ENCODE measurements at places on chromosomes 7 and 10.

- no peak for DNase-seq
These were observed 122.7 kb downstream of the AOAH start for GRCh38 chr7:36601601-36602000.

- no peak for DNase-seq
These were observed 80.0 kb upstream of the PRKAR2B start for GRCh38 chr7:106964466-106964865.

DNA sequence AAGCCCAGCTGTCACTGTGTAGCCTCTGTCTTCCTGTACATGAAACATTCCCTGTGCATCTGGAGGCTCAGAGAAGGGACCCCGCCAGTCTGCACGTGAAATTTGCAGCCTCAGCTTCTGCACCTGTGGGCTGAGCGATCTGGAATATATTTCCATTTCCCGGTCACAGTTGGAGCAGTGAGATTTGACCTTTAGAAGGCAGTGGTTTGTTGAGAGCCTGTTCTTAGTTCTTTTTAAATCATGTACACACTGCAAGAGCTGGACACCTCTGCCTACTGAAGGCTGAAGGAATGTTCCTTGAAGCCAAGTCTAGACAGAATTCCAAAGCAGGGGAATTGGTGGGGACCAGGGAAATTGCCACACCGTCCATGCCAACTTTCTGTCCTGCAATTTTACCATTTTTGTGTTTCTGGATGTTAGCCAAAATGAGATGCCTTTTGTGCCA lies 706.6 kb downstream of the INHBA start:
- no peak for DNase-seq

GRCh38 chr10:58175990-58176900 lies 91.4 kb downstream of the IPMK start:
- no peak for DNase-seq

DNA sequence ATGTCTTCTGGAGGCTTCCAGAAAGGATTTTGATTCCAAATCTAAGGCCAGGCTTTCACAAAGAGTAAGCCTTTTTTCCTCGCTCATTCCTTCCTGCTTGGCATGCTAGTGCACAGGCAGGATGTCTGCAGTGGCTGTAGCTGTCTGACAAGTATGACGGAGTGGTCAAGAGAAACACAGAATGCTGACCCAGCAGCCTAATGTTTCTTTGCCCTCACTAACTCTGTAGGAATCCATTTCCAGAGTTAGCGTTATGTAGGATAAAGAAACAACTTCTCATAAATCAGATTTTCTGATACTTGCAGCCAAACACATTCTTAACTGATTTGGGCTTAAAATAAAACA lies 190.8 kb upstream of the AGK start:
- DNase-seq, result no peak

DNA sequence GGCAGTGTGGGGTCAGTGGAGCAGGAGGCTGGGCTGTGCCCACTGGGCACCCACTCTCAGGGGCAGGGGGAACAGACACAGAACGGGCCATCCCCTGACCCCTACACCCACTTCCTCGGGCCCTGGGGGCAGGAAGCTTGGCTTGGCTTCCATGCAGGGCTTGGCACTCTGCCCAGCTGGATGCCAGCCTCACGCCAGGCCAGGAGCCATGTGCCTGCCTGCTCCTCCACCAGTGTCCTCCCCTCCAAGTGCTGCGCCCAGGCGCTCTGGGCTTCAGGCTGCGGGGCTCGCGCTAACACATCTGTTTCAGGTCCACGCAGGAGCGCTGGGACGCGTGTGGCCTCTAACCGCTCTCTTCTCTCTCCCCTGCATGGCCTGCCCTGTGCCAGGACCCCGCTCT lies 12.7 kb downstream of the LDB3 start:
- no peak for DNase-seq

DNA sequence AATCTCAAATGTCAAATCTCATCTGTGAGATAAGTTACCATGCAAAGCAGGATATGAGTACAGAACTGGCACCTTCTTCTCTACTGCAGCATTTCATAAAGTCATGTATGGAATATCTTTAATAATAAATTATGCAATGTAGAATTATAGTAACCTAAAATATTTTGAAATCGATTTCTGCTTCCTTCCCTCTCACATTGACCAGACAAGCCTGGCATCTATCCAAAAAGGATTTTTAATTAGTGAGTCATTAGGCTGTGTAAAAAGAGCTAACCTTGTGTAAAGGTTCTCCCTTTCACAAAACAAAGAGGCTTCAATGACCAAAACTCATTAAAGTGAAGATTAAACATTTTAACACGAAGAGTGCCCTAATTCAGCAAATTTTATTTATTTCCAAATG lies 48.8 kb upstream of the EXOC6 start:
- no peak for DNase-seq

- DNase-seq, result no peak
These were observed 113.6 kb downstream of the PRLHR start for GRCh38 chr10:118481871-118482270.

- DNase-seq, result peak; percentile 62
These were observed 34.6 kb downstream of the TRIM8 start for GRCh38 chr10:102678842-102679289.

DNA sequence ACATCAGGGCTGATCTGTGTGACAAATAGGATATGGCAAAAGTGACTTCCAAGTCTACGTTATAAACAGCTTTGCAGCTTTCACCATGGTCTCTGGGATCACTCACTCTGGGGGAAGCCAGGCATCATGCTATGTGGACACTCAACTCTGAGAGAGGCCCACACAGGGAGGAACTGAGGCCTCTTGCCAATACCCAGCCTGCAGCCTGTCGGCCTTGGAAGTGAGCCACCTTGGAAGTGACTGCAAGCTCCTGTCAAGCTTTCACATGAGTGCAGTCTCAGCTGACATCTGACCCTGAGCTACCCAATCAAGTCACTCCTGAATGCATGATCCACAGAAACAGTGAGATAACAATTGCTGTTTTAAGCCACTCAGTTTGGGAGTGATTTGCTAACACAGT lies 56.5 kb downstream of the MMRN2 start:
- no peak for DNase-seq

DNA sequence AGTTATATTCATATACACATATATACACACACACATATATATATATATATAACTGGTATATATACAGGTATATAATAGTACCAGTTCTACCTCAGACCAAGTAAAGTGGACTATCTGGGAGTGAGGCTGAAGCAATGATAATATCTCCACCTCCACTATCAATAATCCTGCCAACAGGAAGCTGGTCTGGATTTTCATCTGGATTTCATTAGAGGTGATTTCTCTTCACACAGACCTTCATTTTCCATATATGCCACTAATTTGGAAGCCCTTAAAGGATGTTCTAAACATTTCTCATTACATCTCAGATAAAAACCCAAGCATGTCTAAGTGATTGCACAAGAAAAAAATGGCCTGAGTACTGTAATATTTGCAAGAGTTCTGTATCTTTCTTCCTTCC lies 1.7 kb upstream of the SLC35B4 start:
- no peak for DNase-seq

DNA sequence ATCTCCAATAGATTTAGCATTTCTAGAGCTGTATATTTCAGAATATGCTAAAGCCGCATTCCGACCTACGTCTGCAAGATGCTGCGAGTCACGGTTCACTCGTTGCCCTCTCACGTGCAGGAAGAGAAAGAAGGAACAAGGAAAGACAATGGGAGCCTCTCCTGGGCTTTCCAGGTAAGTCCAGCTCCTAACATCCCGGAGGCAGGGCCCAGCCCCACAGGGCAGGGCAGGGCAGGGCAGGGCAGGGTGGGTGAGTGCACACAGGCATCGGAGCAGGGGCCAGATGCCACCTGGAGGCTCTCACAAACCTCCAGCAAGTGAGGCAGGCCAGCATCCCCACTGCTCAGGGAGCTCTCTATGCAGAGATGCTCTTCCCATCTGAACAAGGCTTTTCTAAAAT lies 50.8 kb downstream of the VOPP1 start:
- no peak for DNase-seq

DNA sequence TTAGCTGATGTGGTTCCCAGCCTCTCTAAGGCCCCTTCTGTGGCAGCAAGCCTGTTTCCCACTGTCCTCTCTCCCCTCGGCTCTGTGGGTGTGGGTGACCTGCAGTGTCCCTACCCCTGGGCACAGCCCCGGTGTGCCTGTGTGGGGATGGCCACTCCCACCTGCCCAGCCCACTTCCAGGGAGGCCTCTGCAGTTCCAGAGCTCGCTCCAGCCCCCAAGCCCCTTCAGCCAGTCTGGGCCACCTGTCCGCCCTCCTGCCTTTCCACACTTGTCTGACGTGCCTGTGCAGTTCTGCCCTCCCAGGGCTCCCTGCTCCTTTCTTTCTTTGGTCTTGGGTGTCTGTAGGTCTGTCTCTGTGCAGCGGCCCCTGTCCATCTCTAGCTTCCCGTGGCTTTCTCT lies 127.0 kb upstream of the PPIF start:
- no peak for DNase-seq

- no peak for DNase-seq
These were observed 80.0 kb upstream of the FAM180A start for GRCh38 chr7:135828604-135829003.

- DNase-seq, result no peak
These were observed 236.0 kb downstream of the GLRX3 start for GRCh38 chr10:130372222-130372621.

- no peak for DNase-seq
These were observed 102.5 kb downstream of the SAMD9 start for GRCh38 chr7:93015101-93015778.

GRCh38 chr7:935164-935873 lies 19.2 kb downstream of the ADAP1 start:
- DNase-seq, result no peak

GRCh38 chr10:78575400-78575799 lies 493.4 kb upstream of the ZMIZ1 start:
- no peak for DNase-seq

DNA sequence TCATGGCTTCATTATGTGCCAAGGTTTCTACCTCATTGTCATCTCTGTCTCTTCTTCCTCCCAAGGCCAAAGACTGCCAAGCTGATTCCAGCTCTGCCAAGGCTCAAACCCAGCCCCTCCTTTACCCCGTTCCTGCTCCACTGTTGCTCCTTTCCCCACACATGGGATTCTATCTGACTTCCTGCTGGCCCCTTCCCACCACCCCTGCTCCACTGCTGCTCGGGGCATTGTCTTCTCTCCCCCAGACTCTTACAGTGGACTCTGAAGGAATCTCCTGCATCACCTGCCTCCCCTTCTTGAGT lies 86.3 kb downstream of the COBL start:
- DNase-seq, result no peak

DNA sequence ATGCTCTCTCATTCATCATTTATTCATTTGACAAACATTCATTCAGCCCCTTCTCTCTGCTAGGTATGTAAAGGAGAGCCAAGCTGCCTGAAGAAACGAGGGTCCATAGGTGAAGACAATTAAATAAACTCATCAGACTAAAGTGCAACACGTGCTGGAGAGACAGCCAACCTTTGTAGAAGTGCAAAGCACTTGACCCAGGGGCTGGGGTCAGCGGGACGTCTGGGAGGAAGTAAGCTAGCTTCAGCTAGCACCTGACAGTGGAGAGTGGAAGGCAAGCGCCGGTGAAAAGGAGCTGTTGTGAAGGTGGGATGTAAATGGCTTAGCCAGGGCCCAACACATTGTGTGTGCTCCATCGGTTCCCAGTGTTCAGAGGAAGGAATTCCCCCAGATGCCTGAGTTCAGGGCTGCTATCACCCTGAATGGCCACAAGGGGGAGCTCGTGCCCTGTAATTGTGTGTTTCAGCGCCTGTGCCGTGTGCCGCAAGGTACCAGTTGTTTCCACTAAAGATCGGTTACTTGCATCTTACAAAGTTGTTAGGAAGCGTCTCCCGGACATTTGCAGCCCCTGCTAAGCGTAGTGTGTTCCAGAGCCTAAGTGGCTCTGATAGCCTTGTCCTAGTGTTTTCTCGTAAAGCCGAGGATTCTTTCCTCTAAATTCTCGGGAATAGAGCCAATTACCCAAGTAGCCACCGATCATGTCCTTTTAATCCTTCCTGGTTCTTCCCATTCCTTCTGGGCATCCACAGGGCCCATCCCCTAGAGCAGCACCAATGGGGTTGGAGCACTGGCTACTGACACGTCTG lies 30.6 kb downstream of the TLX1 start:
- DNase-seq, result peak; percentile 72

GRCh38 chr10:69234447-69234846 lies 14.3 kb downstream of the HKDC1 start:
- no peak for DNase-seq

DNA sequence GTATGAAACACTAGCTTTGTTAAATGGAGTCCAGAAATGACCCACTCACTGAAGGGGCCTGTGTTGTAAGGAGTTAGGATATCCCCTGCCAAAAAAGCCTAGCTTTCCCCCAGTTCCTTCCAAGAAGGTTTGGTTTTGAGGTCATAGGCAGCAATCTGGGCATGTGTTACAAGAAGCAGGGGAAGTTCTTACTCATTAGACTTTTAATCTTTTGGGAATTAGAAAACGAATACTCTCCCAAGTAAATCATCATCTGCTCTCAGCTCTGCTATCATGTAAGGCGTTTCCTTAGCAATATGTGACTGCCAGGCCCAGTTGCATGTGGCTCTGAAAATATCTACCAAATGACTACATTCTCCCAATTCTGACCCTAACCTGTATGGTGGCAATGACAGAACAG lies 3.7 kb downstream of the NOD1 start:
- no peak for DNase-seq

- peak; percentile 47 for DNase-seq
These were observed 222.1 kb downstream of the GLI3 start for GRCh38 chr7:42014625-42015618.

- no peak for DNase-seq
These were observed 21.8 kb downstream of the NET1 start for GRCh38 chr10:5434017-5434753.

DNA sequence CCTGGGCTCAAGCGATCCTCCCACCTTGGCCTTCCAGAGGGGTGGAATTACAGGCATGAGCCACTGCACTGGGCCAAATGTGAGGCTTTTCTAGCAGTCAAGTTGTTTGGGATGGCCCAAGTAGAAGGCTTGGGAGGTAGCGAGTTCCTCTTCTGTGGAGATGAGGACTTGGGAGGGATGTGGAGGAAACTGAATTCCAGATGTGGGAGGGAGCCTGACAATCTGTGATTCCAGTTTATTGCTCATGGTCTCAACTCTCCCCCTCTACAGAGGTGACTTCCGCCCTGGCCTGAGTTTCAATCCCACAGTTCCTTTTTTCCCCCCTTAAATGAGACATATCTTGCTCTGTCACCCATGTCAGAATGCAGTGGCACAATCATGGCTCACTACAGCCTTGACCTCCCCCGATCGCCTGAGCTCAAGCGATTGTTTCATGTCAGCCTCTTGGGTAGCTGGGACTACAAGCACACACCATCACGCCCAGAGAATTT lies 3.4 kb downstream of the STYXL1 start:
- no peak for DNase-seq

All from stimulated activated naive CD8-positive, alpha-beta T cell treated with anti-CD3 and anti-CD28 coated beads, Interleukin-15, Interleukin-2, amounts not matched to agents 100 U/mL and 50 U/mL, for 24 hours (primary cell).